ENCODE measurements at places on chromosomes 12 and 14. TPM values are rescaled to one million over a fixed set of nuclear protein-coding genes. Genes with fewer than 3 reads are reported as not detected.

DNA sequence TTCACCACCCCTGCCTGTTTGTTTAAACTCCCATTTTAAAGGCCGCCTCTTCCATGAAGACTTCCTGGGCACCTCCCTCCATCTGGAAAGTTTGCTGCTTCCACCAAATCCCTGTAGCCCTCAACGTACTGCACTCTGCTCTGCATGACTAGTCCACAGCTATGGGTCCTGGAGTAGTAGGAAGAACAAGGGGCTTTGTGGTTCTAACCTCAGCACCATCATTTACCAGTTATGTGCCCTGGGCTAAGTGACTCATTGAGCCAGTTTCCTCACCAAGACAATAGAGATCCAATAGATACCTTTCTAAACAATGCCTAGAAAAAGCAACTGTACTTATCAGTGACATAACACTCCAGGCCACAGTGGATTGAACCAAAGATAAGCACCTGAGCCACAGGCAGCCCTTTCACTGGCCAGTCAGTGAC, 8.5 kb upstream of the LTBP2 start:
- no peak for DNase-seq
- no peaks in the 10 kb centered on the region for H3K36me3 ChIP-seq
- peaks cover 13% of the 10 kb centered on the region for H3K4me1 ChIP-seq
- H3K27me3 ChIP-seq: no peaks in the 10 kb centered on the region

DNA sequence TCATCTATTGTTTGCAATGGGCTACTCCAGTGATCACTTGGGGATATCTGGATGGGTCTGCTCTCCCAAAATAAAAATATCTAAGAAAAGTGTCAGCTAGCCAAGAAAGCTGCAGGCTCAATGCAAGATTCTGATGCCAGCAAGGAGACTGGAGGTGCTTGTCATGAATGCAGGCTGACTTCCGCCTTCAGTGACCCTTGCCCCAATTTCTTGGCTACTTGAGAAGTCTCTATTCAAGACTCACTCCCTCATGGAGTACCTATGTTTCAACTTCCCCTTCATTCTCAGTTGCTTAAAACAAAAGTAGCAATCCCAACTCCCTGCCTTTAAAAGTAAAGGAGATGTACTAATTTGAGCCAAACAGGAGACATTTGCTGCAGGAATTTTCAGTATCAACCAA, 123.9 kb downstream of the GPR65 start:
- DNase-seq: no peak
- no peak overlapping the region for H3K4me3 ChIP-seq
- H3K36me3 ChIP-seq: no peaks in the 10 kb centered on the region
- H3K27ac ChIP-seq: no peak overlapping the region
- no peaks in the 10 kb centered on the region for H3K27me3 ChIP-seq

- H3K4me1 ChIP-seq: peaks cover 7% of the 10 kb centered on the region
- H3K4me3 ChIP-seq: peak overlapping the region; percentile 93
Measured at GRCh38 chr14:74612350-74613021, 449 bp upstream of the LTBP2 start.

DNA sequence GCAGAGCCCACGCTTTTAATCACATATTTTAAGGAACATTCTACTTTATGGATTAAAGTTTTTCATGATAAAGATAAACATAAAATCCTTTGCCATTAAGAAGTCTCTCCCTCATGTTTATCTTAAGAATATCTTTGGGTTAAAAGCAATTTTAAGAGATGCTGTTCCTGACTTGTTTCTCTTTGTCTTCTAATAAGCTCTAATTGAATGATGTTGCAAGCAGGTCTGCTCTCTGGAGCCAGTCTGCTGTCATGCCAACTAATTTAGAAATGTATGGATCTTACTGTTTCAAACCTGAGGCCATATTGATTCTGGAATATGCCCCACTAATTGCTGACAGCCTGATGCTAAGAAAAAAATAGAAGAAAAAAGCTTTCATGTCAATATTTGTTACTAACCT, 173.6 kb downstream of the TTC8 start:
- no peaks in the 10 kb centered on the region for H3K27me3 ChIP-seq
- no peak overlapping the region for H3K27ac ChIP-seq
- no peak overlapping the region for H3K4me3 ChIP-seq
- H3K4me1 ChIP-seq: no peaks in the 10 kb centered on the region
- DNase-seq: no peak
- H3K36me3 ChIP-seq: no peaks in the 10 kb centered on the region

GRCh38 chr12:101799774-101800173, 31.0 kb downstream of the GNPTAB start:
- no peak for DNase-seq
- no peaks in the 10 kb centered on the region for H3K4me1 ChIP-seq

The POLR3B gene
- total RNA-seq: 8.0 TPM

All from aorta (tissue), 5 donors.